ENCODE measurements at places on chromosomes 7 and 10.

GRCh38 chr10:111370101-111370500 is 293.3 kb downstream of the ADRA2A start:
- no peak for DNase-seq

GRCh38 chr10:34137201-34137600 is 677.9 kb downstream of the PARD3 start:
- DNase-seq, result no peak

- no peak for DNase-seq
Observed at GRCh38 chr7:36777062-36777461, 52.8 kb upstream of the AOAH start.

DNA sequence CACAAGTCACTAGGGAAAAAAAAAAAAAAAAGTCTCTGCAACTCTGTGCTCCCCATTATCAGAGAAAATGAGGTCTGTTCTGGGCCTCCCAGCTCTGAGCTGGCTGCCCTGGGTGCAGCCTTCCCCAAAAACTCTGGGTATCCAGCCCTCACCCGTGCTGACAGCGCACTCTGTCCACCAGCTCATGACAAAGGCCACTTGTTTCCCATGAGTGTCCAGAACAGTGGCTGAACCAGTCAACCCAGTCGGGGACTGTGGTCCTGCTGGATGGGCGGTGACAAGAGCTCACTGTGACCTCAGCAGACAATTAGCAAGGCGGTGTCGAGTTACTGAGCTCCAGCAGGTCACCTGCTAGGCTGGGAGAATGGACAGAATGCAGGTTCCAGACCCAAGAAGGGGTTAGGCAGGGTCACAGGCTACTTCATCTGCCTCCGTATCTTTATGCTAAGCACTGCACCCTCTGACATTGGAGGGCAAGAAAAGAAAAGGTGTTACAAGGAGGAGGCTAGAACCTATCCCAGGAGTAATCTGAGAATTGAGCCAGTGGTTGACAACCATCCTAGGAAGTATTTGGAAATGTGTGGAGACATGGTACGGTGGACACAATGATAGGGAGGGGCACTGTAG is 37.2 kb downstream of the DLG5 start:
- DNase-seq, result no peak

DNA sequence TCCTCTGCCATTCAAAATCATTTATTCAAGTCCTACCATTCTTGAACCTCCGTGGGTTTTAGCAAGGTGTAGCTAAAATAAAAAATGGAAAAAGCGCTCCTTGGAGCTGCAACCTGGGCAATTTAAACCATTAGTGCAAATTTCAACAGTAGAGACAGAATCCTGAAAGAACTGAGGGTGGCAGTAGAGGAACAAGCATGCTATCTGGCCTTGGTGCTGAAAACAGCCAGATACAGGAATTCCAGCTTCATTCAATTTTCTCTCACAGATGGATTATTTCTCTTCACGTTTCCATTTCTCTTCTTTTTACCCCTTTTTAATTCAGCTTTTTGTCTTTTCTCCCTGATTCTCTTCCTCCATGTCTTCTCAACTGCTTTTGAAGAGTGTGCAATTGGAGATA is 77.7 kb downstream of the OTUD1 start:
- peak; percentile 61 for DNase-seq

- DNase-seq, result peak; percentile 80
Observed at GRCh38 chr10:34655286-34656170, 159.6 kb downstream of the PARD3 start.

- DNase-seq, result no peak
Observed at GRCh38 chr10:80144067-80144695, 11.7 kb downstream of the PLAC9 start.

GRCh38 chr10:61140765-61141392 is 196.9 kb upstream of the RHOBTB1 start:
- peak; percentile 85 for DNase-seq

GRCh38 chr7:51251290-51251689 is 65.3 kb downstream of the COBL start:
- no peak for DNase-seq

DNA sequence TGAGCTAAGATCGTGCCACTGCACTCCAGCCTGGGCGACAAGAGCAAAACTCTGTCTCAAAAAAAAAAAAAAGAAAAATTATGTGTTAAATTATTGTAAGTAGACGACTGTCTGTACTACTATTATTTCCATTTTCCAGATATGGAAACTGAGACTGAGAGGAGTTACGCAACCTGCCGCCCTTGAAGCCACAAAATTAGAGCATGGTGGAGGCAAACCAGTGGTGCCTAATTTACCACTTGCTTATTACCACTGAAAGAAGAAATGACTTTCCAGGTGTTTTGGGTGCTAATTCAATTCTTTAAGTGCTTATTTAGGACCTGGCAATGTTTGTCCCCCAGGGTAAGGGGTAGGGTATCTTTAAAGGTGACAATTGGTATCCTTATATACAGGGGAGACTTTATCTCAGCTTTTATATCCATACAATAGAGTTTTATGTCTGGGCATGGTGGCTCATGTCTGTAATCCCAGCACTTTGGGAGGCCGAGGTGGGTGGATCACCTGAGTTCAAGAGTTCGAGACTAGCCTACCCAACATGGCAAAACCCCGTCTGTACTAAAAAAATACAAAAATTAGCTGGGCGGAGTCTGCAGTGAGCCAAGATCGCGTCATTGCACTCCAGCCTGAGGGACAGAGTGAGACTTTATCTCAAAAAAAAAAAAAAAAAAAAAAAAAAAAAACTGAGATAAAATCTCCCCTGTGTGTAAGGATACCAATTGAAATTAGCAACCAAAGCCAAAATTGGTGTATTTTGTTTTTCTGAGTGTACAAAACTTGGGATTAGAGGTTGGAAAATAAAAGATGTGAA is 16.6 kb upstream of the CAMK1D start:
- DNase-seq, result no peak

DNA sequence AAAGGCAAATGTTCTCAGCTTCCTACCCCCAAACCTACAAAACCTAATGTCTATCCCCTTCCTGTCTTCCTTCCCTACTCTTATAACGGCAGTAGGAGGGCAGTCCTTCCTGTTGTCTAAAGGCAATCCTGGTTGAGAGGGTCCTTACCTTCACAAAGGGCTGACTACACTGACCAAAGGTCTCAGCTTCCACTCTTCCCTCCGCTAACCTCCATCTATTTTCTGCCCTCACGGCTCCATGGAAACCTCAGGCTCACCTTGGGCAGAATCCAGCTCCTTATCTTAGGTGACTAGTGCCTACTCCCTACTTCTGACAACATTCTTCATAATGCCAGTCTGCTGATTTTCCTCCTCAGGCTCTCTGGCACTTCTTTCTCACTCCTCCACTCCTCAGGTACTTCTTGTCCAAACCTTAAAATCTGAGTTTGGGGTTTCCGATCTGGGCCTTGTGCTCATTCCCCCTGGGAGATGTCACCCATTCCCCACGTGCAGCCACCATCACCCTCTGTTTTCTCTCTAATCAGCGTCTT is 542 bp downstream of the FBXL13 start:
- DNase-seq, result peak; percentile 7

DNA sequence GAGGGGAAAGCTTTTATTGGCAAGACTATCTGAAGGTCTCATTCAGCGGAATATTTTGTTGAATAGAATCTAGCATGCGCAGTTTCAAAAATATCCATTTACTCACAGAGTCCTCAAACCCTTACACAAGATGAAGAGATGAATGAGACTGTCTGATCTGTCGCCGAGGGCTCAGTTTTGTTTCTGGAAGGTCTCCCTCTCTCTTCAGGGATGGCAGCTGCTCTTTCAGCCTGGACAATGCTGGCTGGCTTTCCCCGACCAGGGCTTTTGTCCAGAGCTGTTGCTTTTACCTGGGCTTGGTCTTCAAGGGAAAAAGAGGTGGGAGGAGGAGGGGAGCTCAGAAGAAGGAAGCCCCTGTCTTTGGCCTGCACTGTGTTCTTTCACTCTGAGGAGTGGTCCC is 81.9 kb upstream of the BTBD16 start:
- DNase-seq, result no peak

- peak; percentile 22 for DNase-seq
Observed at GRCh38 chr7:91659096-91659495, 221.4 kb downstream of the MTERF1 start.
